ENCODE measurements at places on chromosomes 5 and 9.
A peak's percentile ranks its signal among the peaks of the same experiment; 100 is the strongest.

GRCh38 chr5:153903321-153903720 is 135.4 kb downstream of the FAM114A2 start:
- no peak for DNase-seq

DNA sequence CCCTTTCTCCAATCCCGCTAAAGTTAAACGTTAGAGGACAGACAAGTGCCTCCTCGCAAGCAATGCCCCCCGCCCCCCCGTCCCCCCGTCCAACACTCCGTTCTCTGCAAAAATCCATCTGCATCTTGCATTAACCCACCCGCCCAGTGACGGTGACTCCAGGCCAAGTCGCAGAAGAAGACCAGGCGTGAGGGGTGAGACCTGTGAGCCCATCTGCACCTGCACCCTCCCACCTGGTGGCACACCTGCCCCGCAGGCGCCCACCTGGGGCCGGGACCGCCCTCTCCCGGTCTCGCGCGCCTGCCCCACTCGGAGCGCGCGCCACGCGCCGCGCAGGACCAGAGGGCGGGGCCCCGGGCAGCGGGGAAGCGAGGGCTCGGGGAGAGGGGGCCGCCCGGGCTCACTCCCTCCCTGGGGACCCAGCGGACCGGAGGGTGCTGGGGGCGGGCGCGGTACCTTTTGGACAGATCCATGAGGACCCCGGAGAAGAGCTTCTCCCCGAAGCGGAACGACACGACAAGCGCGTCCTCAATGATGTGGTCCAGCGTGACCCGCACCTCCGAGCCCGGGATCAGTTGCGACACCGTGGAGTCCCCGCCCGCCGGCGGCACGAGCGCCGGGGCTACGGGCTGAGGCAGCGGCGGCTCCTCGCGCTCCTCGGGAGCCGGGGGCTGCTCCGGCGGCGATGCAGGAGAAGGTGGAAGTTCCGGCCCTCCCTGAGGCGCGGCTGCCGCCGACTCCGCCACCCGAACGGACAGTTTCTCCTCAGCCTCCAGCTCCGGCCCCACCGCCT is 705 bp downstream of the PWWP2A start:
- DNase-seq: no peak

- no peak for DNase-seq
Observed at GRCh38 chr5:115440782-115441451, 103.7 kb downstream of the FEM1C start.

DNA sequence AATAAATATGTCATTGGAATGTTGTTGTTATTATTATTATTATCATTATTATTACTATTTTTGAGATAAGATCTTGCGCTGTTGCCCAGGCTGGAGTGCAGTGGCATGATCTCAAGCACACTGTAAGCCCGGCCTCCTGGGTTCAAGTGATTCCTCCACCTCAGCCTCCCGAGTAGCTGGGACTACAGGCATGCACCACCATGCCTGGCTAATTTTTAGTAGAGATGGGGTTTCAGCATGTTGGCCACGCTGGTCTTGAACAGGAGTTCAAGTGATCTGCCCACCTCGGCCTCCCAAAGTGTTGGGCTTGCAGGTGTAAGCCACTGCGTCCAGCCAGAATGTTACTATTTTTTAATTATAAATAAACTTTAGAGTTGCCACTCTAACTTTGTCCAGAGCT is 14.4 kb downstream of the ZNF462 start:
- DNase-seq: no peak

GRCh38 chr5:147481376-147481775 is 28.5 kb downstream of the DPYSL3 start:
- peak; percentile 94 for DNase-seq

DNA sequence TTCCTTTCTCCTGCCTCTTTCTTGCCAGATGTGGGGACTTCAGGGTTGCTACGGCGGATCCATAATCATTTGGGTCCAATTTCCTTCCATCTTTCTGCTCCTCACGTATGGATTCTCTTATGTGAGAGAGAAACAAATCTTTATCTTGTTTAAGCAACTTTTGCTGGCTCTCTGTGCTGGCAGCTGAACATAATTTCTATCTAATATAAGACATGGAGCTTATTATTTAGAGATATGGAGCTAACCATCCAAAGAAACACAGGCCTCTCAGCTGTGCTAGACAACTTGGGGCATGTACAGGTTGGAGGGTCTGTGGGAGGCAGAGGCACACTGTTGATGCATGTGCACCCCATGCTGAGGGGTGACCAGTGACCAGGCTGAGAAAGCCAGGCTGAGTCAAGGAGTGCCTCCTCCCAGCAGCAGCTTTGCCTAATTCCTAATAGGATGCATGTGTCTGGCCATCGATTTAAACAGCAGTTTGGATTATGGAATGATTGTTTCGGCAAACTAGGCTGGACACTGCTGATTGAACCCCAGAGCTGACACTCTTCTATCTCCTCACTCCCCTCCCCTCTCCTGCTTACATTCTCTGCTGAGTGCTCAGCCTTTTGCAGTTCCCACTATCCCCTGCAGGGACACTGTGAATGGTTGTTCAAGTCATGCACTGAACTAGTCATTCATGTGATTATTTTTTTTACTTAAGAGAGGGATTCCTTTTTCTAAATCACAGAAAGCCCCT is 195.8 kb downstream of the ERCC6L2 start:
- peak; percentile 55 for DNase-seq

GRCh38 chr9:5612185-5612530 is 16.7 kb upstream of the RIC1 start:
- DNase-seq: no peak

DNA sequence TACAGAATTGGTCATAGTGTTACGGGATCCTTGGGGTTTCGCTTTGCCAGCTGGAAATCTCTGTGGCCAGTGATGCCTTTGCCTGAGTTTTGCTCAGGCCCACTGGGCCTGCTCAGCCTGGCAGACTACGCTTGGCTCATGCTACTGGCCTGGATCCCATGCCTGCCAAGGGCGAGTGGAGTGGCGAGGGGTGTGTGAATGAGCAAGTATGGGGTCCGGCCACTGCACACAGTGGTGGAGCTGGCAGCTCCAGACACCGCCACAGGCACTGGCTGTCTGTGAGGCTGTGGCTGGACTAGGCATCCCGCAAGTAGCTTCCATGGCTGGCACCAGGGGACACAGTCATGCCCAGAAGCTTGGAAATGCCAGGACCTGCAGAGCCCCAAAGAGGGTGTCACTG is 240.3 kb downstream of the ARRDC3 start:
- no peak for DNase-seq

- no peak for DNase-seq
Observed at GRCh38 chr9:134225186-134225585, 60.8 kb upstream of the RNU6ATAC start.

DNA sequence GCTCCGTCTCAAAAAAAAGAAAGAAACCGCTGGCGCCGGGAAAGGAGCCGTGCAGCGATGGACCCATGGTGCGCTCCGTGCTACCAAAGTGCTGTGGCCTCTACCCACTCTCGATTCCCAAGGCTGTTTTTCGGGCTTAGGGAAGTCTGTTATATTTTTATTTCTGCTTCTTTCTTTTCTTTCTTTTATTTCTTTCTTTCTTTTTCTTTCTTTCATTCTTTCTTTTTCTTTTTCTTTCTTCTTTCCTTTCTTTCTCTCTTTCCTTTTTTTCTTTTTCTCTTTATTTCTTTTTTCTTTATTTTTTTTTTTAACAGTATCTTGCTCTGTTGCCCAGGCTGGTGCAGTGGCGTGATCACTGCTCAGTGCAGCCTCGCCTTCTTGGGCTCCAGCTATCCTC is 87.5 kb downstream of the ANXA2R start:
- DNase-seq: no peak

DNA sequence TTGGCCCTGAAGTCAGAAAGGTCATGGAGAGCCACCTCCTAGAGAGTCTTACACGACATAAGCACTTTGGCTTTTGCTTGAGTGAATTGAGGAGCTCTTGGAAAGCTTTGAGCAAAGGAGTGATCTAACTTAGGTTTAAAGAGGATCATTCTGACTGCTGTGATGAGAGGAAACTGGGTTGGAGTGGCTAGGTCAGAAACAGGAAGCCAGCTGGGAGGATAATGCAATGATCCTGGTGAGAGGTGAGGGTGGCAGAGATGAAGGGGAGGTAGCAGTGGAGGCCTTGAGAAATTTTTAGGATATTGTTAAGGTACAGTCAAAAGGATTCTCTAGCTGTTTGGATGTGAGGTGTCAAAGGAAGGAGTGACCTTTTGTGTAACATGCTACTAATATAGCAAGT is 32.2 kb upstream of the ROPN1L start:
- no peak for DNase-seq

- DNase-seq: no peak
Observed at GRCh38 chr5:173663352-173664153, 47.1 kb upstream of the BOD1 start.

DNA sequence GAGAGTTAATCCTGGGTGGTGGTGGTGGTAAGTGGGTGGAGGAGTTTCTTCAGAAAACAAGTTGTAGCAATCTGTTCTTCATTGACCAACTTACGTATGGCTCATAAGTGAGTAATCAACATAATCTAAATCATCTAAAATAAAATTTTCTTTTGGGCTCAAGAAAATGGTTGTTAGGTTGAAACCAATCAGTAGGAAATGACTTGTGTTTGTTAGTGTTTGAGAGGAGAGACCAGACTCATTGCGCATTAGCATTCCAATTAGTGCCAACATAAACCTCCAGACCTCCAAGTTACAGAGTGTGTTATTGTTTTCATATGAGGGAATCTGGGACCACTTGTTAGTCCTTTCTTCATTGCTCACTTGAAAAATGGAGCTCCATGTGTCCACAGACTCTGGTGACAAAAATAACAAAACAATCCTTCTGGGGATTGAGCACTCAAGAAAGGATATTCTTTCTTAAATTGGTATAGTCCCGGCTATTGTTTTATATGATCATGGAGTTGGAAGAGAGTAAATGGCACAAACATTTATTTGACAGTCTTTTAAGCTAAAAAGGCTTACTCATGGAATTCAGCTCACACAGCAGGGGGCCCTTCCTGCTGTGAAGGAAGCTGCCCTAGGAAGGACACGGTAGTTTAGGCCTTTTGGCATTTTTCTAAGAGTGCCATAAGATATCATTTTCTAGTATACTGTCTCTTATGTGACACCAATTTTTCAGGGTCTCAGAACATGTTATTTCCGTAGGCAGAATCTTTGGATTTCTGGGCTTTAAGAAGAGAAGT is 441.1 kb downstream of the EBF1 start:
- peak; percentile 85 for DNase-seq

DNA sequence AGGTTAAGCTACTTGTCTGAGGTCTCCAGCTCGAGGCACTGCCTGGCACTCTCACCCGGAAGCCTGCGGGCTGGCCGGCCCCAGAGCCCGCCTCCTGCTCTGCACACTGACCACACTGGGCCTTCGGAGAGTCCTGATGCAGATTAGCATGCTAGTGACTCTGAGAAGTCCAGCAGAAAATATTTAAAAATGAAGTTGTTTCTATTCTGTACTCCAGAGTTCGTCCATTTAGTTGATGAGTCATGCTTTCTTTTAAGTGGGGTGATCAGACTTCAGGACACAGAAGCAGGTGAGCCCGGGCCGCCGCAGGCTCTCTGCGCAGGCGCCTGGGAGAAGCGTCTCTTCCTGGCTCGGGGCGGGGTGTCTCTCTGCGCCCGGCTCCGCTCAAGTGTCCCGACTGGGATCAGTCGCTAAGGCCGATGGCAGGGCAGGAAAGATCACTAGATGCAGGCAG is 32.5 kb downstream of the FAM240B start:
- no peak for DNase-seq

- DNase-seq: no peak
Observed at GRCh38 chr5:143653256-143653655, 158.7 kb upstream of the HMHB1 start.

DNA sequence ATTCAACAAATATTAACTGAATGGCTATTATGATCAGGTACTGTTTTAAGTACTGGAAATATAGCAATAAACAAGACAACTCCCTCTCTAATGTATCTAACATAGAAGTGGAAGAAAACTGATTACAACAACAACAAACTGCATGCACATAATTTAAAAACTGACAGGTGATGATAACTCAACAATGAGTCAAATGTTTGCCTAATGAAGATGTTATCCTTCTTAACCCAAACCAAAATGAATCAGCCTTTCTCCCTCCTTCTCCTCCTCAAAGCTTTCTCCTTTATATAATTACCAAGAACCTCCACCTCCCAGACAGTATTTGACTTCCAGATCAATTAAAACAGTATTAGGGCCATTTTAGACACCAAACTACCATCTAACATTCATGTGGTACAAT is 49.3 kb downstream of the RICTOR start:
- DNase-seq: peak; percentile 65

DNA sequence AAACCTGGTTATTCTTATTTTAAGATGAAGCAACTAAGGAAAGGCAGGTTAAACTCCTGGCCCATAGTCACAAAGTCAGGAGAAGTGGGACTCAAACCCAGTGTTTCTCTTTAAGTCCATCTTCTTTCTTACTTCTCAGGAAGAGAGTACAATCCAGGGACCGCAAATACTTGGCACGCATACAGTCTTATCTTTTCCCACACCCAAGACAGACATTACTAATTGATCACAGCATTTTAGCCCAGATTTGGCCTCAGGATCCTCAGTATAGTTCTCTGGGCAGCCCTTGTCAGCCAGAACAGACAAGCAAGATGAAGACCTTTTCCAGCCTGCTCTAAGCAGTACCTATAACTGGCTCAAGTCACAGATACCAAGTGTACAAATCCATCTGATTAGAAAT is 125.5 kb upstream of the RAI14 start:
- DNase-seq: peak; percentile 66

GRCh38 chr9:32665101-32665500 is 29.6 kb upstream of the TAF1L start:
- DNase-seq: peak; percentile 81

DNA sequence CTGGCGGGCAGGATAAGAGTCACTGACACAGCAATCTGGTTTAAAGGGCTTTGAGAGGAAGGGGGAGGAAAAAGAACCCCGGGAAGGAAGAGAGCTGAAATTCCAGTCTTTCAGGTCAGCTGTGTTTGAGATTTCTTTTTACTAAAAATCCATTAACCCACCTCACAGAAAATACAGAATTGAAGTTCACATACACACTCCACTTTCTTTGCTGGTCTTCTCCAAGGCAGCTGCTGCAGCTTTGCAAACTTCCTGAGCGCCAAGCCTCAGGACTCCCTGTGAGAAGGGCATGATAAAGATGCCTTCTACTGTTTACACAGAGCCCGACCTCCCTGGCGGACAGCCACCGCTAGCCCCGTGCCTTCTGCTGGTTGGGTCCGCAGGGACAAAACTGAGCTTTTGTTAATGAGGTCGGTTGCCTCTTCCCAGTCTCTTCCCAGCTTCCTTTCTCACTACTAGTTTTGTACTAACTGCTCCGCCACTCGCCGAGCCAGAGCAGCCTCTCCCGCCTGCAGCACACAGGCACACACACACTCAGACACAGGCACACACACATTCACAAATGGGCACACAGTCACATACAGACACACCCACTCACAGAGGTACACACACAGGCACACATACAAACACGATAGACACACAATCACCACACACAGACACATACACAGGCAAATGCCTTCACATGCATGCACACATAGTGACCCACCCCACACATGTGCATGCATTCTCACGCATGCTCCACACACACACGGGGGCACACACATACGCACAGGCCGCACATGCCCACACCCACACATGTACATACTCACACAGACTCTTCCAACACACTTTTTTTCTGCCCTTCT is at the start of gene FREM1:
Gene FREM1, minus strand, starts transcription at position 468 of the 845 bp plus-strand sequence. CDS start 41,451 bp downstream, outside the sequence.
- peak; percentile 37 for DNase-seq

- no peak for DNase-seq
Observed at GRCh38 chr9:29209748-29210291, 1636.5 kb upstream of the C9orf72 start.

- peak; percentile 4 for DNase-seq
Observed at GRCh38 chr5:67610186-67610912, 413.8 kb upstream of the CD180 start.

GRCh38 chr5:102924963-102925362 is 169.9 kb downstream of the PAM start:
- no peak for DNase-seq

GRCh38 chr5:88085462-88085861 is 183.2 kb downstream of the TMEM161B start:
- DNase-seq: no peak

GRCh38 chr9:78595200-78595945 is 298.4 kb downstream of the PSAT1 start:
- DNase-seq: no peak
